ENCODE measurements at places on chromosomes 3 and 15.

- no peak for DNase-seq
Observed at GRCh38 chr3:138782755-138783154, 52.0 kb downstream of the PIK3CB start.

DNA sequence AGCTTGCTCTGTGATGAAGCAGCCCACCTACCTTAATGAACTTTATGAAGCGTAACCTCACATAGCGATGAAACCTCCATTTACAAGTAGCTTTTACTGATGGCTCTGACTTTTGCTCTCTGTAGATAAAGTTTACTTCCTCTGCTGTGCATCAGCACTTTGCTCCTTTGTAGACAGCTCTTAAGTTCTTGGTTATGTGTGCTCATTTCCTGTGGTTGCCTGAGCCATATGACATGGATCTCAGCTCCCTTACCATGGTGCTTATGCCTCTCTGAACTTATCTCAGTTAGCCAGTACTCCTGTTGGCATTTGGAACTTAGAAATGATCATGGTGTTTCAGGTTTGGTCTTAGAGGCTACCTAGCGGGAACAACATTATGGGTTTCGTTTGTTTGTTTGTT is 7.8 kb downstream of the MFSD1 start:
- DNase-seq: peak; percentile 76

DNA sequence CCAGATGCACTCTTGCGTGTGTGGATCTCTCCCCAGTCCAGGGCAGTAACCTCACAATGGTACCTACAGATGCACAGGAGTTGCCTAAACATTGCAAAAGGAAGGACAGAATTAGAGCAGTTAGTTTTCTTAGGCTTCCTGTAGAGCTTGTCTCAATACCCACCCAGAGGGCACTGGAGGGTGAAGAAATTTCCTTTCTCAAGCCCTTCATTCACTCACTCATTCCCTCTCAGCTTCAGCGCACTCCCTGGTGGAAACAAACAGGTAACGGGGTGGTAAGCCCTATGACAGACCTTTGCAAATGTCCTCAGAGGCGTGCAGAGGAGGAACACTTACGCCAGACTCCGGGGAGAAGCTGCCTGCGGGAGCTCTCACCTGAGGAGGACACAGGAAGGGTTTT is 267.4 kb upstream of the HES1 start:
- no peak for DNase-seq

GRCh38 chr15:31500766-31501449 is 174.3 kb downstream of the KLF13 start:
- DNase-seq: no peak

GRCh38 chr3:173266441-173266840 is 125.4 kb upstream of the SPATA16 start:
- no peak for DNase-seq

GRCh38 chr3:157271283-157271882 is 111.4 kb upstream of the CCNL1 start:
- DNase-seq: no peak

DNA sequence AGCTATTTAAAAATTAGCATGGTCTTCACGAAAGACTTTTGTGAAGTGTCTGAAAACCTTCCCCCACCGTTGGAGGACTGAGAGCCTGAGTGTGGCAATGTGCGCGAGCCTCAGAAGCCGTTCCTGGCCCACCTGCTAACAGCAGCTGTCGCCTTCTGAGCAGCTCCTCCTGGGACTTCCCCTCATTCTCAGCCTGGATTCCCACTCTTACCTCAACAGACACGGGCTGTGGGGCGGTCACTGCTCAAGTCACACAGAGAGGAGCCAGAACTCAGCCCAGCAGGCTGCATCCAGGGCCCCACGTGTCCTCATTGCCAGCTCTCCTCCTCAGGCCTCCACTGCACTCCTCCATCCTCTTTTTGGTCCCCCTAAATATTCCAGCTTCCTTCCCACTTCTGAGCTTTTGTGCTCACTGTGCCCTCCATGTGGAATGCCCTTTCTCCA is 7.8 kb downstream of the DNASE1L3 start:
- no peak for DNase-seq

DNA sequence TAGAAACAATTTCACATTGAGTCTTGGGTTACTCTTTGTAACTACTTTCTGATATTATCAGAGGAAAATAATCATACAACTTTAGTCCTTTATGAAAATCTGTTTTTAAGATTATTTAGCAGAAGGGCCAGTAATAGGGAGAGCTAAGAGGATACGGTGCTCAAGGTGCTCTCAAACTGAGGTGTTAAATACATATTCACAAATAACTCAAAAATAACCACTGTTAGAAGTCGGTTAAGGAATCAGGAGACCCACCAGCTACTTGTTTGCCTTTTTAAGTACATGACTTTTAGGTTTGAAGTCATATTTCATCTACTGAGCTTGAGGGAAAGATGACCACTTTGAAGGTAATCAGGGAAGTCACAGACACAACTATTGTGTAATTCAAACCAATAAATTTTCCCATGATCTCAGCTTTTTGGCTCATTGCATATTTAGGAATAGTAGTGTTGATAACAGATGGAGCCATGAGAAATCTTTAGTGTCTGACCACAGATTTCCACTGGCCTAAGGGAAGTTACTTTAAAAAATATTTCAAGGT is 1.4 kb upstream of the RSRC1 start:
- DNase-seq: no peak

DNA sequence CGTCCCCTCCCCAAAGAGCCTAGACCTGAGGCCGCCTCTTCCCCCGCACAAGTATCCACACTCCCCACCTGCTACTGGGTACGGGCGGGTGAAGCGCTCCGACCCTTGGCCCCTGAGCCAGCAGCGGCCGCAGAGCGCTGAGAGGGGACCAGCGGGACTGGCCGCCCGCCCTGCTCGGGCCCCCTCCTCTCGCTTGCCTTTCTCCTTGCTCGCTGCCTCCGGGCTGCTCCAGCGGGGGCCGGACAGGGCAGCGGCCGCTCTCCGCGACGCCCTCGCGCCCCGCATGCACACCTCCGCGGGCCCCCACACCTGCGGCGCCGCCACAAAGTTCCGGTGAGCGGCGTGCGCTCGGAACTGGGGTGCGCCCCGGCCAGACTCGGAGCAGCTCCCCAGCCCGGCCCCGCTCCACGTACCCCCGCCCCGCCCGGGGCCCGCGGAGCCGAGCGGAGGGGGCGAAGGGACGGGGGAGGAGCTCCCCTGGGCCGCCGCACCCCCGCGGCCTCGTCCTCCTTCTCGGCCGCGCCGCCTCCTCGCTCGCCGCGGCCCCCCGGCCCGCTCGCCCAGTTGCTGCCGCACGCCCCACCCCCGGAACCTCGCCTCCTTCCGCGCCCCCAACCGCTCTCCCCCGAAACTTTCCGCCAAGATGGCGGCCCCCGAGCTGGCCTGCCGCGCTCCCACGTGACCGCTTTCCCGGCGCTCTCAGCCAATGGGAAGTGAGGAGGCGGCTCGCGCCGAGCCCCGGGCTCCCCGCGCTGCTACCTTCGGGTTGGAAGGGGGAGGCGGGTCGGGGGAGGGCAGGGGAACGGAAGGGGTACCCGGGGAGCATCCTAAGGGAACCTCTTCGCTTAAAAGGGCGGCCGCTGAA is 704 bp downstream of the DLG1 start:
- peak; percentile 82 for DNase-seq

DNA sequence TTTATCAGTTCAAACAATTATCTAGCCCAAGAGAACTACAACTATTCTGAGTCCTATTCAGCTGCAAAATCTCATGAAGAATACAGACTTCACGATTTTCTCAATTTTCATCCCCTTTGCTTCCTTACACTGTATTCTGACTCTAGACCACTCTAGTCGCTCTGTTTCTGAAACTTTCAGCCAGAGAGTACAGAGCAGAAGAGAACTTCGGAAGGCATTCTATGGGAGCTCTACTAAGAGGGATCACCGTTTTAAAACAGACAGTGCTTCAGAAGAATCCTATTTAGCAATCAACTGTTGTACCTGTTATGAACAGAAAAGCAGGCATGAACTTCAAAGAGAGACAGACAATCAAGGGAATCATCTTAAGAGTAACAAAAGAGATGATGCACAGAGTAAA is 419.4 kb downstream of the SHQ1 start:
- DNase-seq: no peak

GRCh38 chr15:92035961-92036360 is 182.5 kb downstream of the SLCO3A1 start:
- no peak for DNase-seq

- DNase-seq: no peak
Observed at GRCh38 chr3:42704136-42704841, 1.7 kb upstream of the HHATL start.

DNA sequence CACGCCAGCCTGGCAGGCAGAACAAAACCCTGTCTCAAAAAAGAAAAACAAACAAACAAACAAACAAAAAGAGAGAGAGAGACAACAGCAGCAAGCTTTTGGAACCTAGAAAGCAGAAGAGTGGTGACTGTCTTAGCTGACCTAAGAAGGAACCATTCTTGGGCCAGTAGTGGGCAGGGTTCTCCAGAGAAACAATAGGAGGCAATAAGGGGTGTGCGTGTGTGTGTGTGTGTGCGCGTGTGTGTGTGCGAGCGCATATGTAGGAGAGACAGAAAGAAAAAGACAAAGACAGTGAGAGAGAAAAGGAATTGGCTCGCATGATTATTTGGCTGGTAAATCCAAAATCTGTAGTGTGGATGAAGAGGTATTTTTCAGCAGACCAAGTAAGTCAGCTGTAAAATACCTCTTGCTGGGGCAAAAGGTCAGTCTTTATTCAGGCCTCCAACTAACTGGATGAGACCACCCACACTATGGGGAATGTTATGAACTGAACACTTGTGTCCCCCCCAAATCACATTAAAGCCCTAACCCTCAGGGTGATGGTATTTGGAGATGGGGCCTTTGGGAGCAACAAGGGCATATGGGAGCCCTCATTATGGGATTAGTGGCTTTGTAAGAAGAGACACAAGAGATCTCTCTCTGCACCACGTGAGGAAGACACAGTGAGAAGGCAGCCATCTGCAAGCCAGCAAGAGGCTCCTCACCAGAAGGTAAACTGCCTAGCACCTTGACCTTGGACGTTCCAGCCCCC is 15.1 kb upstream of the BLM start:
- peak; percentile 73 for DNase-seq

- DNase-seq: no peak
Observed at GRCh38 chr3:114756506-114757279, 390.4 kb downstream of the ZBTB20 start.

DNA sequence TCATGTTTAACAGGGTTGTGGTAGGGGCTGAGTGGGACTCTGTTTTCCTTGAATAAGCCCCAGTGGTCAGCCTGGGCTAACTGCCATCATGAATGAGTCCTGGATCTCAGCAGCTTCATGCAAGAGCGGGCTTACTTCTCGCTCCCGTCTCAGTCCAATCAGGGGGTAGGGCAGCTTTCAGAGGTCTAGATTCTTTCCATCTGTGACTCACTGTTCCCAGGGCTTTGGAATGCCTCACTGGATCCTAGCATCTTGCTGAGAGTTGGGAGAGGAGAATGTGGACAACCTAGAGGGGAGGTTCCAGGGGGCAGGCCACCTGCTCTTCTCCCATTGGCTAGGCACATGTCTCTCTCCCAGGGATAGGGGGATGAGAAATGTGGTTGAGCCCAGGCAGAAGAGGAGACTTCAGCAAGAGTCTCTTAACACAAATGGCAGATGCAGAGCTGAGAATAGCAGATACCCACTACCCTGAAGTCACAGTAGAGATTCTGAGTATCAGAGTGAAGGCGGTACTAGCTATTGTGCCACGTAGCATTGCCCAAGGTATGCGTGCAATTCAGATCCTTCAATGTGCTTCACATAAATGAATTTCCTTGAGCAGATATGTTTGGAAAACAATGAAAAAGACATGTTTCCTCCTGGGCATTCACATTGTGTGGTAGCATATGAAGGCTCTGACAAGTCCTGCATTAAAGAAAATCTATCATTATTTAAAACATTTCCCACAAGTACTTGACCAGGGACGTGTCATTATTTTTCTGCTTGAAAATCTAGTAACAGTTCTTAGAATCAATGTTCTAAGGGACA is 257.7 kb upstream of the PROK2 start:
- no peak for DNase-seq

- no peak for DNase-seq
Observed at GRCh38 chr3:172814738-172815137, 64.2 kb downstream of the ECT2 start.

- DNase-seq: no peak
Observed at GRCh38 chr15:59434481-59434880, 3.5 kb upstream of the FAM81A start.

DNA sequence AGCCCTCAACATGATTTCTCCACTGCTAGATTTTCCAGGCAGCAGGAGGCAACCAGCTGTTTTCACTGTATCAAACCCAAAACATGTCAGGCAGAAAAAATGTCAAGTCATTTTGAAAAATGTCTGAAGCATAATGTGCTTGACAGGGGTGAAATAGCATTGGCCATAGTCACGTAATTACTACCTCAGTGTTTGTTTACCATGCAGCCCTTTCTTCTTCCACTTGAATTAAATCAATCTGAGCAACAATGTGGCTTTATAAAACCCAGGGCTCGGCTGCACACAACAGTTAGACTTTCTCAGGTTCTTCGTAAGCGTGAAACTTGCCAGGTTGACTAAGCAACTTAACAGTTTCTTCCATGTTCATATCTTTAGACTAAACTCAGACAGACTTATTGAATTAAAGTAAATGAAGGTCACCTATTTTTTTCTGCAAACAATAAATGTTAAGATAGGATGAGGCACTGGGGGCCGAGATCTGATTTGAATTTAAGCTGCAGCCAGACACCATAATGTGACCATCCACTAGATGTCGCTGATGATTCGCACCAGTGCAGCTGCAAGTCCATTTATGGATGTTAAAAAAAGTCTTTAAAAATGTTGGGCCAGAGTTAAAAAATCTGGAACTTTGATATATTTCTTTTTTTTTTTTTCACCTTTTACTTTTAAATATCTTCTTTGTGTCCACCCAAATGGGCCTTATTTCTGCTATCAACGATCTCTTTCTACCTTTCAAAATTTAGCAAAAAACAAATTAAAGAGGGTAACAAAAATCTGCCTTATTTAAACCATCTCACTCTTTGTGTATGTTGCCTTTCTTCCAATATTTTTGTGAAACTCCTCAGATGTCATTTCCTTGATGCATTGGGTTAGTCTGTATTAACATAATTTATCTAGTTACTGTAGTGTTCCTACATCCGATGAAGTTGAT is 305.9 kb downstream of the CACNA2D3 start:
- peak; percentile 46 for DNase-seq

- no peak for DNase-seq
Observed at GRCh38 chr3:123342631-123343080, 106.2 kb downstream of the ADCY5 start.

- DNase-seq: no peak
Observed at GRCh38 chr3:73024836-73025235, 28.2 kb downstream of the PPP4R2 start.

- DNase-seq: no peak
Observed at GRCh38 chr15:35427496-35427895, 118.5 kb downstream of the DPH6 start.

DNA sequence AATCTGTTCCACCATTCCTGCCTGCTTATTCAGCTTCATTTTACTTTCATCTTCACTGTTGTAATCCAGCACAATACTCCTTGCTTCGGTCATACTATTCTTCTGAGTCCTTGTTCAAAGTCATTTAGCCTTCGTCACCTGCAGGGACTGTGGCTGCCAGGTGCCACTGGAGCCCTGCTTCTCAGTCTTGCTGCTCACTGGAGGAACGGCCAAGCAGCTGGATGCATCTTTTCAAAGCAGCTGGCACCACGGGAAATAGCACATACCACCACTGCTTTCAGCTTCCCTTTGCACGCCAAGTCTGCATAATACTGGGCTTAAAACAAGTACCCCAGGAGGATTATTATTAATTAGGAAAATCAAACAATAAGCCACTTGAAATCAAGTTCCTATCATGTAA is 287.6 kb downstream of the BCHE start:
- DNase-seq: no peak

All from KBM-7 (cell line).